GM13976 (cell line): ENCODE measurements at places on chromosomes 13 and 19.

- no peak for DNase-seq
Observed at GRCh38 chr13:77737583-77738200, 40.2 kb downstream of the SLAIN1 start.

- no peak for DNase-seq
Observed at GRCh38 chr19:46812977-46813838, 24.8 kb upstream of the SLC1A5 start.

DNA sequence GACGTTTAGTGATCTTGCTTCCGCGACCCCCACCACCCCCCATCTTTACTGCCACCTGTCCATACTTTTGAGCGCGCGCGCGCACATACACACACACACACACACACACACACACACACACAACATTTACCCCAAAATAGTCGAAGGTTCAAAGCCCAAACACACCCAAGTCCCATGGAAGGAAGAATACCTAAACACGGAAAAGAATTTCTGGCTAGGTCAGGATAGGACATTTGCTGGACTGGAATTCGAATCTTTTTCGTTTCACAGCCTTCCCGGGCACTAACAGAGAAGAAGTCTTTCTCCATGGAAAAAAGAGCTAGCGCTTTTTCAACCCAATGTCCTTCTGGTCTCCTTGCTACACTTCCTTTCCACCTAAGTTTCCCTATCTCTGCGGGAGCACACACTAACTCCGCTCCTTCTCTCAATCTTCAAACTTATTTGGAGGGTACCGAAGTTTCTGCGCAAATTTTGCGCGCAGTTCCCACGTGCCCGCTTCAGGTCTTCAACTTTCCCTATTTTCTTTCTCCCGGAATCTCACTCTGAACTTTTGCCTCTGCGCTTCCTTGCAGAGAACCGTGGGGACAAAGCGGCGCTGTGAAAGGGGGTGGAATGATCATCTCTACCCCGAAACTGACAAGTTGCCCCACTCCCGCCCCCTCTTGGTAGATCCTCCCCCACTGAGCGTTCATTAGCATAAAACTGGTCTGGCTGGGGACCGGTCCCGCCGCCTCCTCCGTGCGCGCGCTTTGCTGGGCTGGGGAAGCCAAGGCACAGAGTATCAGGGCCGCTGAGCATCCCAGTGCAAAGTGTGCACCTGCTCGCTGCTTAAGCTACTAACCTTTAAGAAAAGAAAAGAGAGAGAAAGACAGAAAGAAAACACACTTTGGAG is 2.7 kb downstream of the DACH1 start:
- peak; percentile 10 for DNase-seq

DNA sequence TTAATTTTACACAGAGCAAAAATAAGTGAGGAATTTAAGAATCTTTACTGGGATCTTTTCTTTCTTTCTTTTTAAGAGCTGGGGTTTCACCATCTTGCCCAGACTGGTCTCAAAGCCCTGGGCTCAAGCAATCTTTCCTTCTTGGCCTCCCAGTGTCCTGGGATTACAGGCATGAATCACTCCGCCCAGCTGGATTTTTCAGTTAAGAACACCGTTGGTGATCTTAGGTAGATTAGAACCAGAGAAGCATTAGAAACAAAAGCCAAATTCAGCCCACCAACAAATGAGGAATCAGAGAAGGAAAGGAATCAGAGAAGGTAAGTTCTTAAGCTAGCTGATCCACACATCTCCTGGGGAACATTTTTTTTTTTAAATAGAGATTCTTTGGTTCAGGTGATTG is 34.2 kb downstream of the EPSTI1 start:
- no peak for DNase-seq

DNA sequence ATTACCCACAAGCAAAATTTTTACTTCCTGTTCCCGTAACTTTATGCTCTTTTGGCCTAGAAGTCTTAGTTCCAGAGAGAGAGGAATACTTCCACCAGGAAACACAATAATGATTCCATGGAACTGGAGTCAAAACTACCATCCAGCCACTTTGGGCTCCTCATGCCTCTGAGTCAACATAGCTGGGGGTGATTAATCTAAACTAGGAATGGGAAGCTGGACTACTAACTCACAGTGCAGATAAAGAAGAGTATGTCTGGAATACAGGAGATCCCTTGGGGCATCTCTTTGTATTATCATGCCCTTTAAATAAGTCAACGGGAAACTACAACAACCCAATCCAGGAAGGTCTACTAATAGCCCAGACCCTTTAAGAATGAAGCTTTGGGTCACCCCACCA is 8.9 kb upstream of the ELF1 start:
- DNase-seq: no peak

- DNase-seq: no peak
Observed at GRCh38 chr13:97308735-97309429, 86.7 kb downstream of the MBNL2 start.

DNA sequence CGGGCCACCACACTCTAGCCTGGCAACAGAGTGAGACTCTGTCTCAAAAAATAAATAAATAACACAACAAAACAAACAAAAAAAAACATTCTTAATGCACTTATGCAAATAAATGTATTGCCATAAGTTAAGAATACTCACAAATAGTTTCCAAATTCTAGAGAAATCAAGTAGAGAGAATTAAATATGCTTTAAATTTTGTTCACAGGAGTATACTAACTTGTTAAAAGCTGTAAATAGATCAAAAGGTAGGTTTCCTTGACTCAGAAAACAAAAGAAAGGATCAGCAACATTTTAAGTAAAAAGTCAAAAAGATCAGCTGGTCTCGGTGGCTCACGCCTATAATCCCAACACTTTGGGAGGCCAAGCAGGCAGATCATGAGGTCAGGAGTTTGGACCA is 50.5 kb upstream of the ZNF429 start:
- no peak for DNase-seq

GRCh38 chr13:112580211-112580610 is 7.7 kb downstream of the TUBGCP3 start:
- no peak for DNase-seq

DNA sequence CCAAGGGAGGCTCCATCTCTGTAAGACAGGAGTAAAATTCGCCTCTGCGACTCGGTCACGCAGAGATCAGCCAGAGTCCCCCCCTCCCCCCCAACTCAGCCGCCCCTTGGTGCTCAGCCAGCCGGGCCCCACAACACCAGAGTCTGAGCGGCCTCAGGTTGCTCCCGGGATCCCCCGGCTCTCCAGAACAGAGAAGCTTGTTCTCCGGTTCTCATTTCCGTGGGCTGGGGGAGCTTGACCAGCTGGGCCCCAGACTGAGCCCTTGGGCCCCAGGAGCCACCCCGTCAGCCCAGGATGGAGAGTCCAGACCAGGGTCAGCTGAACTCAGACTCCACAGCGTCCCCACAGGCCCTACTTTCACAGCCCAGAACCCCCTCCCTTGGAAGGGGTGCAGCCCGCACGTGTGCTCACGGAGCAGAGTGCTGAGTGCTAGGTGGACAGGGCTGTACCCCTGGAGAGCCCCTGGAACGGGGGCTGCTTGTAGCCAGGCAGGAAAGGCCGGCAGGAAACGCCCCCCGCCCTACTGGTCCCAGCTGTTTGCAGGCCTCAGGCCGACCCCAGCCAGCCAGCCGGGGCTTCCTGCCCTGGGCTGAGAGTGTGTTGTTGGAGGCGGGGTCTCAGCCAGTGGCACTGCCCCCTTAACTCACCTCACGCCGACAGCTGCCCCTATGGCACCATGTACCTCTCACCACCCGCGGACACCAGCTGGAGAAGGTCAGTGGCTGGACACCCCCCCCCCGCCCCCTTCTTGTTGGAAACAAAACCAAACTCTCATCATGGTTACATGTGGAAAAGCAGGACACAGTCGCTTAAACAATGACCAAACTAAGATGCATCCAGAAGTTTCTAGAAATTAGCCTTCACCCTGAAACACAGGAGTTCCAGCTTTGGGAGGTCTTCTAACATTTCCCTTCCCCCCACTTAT is 44.4 kb downstream of the COMP start:
- no peak for DNase-seq

- no peak for DNase-seq
Observed at GRCh38 chr13:20080377-20081164, 80.3 kb downstream of the GJA3 start.

GRCh38 chr13:33543631-33544265 is 258.2 kb upstream of the STARD13 start:
- no peak for DNase-seq

- no peak for DNase-seq
Observed at GRCh38 chr19:51179256-51179655, 37.2 kb downstream of the SIGLEC7 start.

DNA sequence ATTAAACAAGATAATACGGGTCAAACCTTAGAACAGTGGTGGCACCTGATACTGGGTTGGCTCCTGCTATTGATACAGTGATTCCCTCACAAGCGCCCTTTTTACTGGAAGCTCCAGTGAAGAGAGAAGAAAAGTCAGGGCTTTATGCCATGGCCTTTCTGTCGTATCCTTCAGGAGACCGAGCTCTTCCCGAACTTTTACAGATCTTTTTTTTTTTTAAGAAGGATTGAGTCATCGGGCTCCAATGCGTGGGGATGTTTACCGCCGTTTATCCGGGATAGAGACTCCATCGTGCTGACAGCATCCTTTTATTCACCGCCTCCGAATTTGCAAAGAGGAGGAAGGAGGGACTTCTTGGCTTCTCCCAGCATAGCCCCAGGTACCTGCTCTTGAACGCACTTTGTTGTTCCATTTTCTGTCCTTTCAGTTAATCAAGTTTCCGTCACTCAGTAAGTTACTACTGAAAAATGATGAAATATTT is 574 bp downstream of the ZNF227 start:
- DNase-seq: no peak

GRCh38 chr19:27742041-27742440 is 1470.9 kb downstream of the UQCRFS1 start:
- DNase-seq: no peak

DNA sequence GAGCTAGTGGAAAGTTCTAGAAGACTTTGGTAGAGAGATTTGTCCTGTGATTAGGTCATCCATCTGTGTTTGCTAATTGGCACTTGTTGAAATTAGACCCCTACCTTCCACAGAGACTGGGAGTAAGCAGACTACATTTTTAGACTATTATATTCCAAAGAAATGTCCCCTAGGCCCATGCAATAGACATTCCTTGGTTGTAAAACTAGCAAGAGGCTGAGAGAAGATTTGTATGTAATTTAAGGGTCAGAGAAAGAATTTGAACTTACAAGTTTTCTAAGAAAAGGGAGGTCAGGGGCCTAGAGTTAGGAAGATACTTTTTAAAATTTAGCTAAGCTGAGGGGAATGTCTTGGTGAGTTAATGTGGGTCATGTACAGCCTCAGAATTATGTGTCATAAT is 470.7 kb upstream of the SLITRK1 start:
- no peak for DNase-seq

- DNase-seq: no peak
Observed at GRCh38 chr19:47179653-47180310, 49.1 kb downstream of the SAE1 start.

- DNase-seq: no peak
Observed at GRCh38 chr13:53357582-53357981, 329.0 kb downstream of the OLFM4 start.

DNA sequence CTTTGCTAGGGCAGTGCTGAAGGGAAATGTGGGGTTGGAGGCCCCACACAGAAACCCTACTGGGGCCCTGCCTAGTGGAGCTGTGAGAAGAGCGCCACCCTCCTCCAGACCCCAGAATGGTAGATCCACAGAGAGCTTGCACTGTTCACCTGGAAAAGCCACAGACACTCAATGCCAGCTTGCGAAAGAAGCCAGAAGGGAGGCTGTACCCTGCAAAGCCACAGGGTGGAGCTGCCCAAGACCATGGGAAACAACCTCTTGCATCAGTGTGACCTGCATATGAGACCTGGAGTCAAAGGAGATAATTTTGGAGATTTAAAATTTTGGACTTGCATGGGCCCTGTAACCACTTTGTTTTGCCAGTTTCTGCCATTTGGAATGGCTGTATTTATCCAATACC is 615.4 kb upstream of the MIR17HG start:
- DNase-seq: no peak

DNA sequence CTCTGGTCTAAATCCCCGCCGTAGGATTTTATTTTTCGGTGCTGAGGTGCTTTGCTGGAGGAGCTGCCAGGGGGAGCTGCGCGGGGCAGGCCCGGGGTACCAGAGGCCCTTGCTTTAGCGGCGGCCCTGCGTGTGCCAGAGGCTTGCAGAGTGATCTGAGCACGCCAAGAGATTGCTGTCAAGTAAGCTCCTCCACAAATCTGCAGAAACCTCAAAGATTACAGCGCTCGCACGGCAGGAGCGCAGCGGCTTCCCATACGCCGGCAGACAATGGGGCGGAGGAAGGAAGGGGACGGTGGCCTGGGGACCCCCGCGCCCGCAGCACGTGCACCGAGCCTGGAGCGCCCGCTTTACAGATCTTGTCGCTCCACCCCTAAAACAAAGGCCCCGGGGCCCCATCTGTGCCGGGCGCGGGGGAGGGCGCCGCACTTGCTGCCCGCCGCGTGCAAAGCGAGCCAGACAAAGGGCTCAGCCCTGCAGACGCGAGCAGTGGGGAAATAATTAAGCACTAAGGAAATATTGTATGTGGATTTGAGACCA is 9.1 kb upstream of the C19orf12 start:
- no peak for DNase-seq

DNA sequence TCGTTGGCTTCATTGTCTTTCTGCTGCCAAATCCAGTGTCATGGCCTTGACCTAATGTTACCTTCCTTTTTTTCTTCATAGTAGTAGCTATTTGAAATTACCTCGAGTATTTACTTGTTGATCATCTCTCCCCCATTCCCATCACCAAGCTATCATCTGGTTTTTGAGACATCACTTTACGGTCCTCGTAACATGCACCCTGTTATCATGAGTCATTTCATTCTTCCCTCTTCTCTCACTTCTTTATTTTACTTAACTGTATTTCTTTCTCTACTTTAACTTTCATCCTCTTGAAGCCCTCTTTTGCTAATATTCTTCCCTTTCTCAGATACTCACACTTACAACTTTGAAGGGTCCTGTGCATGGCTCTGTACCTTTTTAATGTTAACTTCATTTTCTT is 31.8 kb downstream of the TPP2 start:
- no peak for DNase-seq

GRCh38 chr13:95300625-95301182 is 547 bp downstream of the ABCC4 start:
- DNase-seq: peak; percentile 82

- DNase-seq: no peak
Observed at GRCh38 chr13:21065686-21066085, 4.3 kb upstream of the LATS2 start.

DNA sequence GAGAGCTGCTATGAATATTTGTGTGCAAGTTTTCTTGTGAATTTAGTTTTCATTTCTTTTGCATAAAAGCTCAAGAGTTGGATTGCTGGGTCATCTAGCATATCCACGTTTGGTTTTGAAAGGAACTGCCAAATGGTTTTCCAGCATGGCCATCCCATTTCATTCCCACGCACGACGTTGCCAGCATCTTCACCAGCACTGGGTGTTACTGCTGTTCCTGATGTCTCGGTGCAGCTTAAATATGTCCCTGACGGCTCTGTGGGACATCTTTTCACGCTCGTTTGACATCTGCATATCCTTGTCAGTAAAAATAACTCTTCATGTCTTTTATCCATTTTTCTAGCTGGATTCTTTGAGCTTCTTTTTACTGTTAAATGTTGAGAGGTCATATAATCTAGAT is 123.7 kb downstream of the ATP11A start:
- DNase-seq: no peak

GRCh38 chr19:58346961-58347929 is 6.0 kb downstream of the A1BG start:
- peak; percentile 96 for DNase-seq
